ENCODE measurements at places on chromosomes 5 and 9.

- no peak for DNase-seq
Measured at GRCh38 chr9:74760031-74760700, 127.6 kb downstream of the TRPM6 start.

- no peak for DNase-seq
Measured at GRCh38 chr9:37656936-37657335, 6.2 kb downstream of the FRMPD1 start.

- no peak for DNase-seq
Measured at GRCh38 chr9:2878701-2879100, 34.8 kb upstream of the PUM3 start.

DNA sequence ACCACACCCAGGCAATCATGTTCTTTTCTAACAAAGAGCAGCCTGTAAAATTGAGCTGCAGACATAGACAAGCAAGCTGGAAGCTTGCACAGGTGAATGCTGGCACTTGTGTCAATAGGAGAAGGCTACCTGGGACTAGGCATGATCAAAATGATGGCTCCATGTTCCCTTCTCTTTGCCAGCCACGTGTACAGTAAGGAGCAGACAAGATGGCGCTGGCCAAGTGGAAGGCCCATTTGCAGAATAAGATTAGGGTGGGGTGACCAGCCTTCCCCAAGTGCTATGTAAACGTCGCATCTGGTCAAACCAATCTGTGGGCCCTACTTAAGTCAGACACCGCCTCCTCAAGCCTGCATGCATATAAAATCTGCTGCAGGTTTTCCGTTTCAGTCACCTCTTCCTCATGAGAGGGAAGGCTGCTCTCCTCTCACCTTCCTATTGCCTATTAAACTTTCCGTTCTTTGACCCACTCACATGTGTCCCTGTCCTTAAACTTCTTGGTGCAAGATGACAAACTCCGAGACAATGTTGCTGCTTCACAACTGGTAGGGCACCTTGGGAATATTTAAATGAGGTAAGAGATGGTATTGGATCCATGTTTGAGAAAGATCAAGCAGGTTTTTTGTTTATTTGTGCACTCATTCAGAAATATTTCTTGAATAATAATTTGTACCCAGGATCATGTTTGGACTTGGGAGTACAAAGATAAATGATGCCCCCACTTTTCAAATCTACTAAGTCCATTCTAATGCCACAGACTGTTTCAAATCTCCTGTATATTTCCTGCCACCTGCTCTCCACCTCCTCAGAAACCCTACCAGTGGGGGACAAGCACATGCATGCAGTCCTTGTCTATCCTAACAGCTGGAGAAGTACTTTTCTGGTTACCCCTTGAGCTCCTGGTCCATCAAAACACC lies 30.7 kb upstream of the TGFBR1 start:
- DNase-seq = no peak

- peak; percentile 57 for DNase-seq
Measured at GRCh38 chr5:74326571-74327338, 313.8 kb downstream of the ENC1 start.

- DNase-seq = no peak
Measured at GRCh38 chr9:26949637-26950069, 2.6 kb upstream of the PLAA start.

GRCh38 chr5:40037713-40038112 lies 612.9 kb upstream of the DAB2 start:
- DNase-seq = no peak
